NB4 (cell line): ENCODE measurements at places on chromosomes 3 and 15.

- no peak for DNase-seq
Measured at GRCh38 chr3:182683858-182684257, 109.4 kb upstream of the ATP11B start.

DNA sequence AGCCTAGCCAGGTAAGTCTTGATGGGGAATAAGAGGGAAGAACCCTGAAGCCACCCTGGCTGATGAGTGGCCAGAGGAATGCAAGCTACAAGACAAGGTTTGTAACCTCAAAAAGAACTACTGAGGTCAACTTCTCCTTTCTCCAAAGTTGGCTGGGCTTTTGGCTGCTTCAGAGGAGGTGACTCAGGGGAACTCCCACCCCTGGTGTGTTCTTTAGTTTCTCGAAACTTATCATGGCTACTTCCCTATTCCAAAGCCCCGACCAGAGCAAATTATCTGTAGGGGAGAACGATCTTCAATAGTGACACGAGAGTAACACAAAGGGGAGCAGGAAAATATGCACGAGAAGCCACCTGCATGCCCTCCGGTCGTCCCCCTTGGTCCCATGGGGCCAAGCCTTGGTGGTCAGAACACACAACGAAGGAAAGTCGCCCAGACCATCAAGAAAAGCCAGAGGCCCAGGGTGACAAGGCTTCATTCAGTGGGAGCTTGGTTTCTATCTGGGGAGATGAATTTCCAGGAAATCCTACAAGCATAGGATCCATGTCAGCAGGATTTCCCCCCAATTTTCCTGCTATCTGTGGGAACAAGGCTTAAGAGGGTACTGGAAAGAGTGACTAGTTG, 6.5 kb upstream of the BCL2A1 start:
- peak; percentile 97 for DNase-seq

DNA sequence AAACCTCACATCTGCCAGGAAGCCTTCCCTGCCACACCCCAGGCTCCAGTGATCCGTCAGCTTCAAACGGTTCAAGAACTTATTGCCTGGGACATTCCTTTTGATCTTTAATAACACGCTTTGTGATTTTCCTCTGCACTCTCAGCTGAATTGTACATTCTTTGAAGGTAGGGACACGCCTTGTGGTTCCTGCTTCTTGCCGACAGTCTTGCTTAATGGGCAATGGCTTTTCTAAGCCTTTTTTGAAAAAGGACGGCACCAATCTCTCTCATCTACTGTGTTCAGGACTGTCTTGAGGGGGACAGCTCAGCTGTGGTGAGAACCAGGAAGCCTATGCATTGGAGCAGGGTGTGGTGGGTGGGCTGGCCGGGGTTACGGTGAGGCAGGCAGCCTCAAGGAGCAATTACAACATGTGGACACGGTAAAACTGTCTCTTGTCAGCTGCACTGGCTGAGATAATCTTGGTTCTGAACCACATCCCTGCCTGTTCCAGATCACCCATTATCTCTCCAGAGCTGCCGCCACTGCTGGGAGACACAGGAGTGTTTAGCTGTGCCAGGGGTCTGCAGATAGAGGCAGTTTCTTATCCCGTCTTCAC, 46.0 kb upstream of the GLCE start:
- DNase-seq, result no peak

DNA sequence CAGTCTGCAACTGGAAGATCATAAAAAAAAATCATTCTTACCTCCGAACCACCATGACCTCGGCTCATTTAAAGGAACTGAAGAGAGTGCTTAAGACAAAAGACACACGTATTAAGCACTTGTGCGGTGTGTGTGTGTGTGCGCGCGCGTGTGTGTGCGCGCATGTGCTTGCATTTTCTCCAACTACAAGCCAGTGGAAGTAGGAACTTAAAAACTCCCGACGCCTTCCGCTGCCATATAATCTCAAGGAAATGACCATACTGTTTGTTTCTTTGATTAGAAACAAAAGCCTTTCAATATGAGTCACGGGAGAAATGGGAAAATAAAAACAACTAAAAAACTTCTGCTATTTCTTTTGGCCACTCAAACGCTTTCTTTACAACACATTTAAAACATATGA, 32.4 kb downstream of the FRMD4B start:
- DNase-seq, result no peak

DNA sequence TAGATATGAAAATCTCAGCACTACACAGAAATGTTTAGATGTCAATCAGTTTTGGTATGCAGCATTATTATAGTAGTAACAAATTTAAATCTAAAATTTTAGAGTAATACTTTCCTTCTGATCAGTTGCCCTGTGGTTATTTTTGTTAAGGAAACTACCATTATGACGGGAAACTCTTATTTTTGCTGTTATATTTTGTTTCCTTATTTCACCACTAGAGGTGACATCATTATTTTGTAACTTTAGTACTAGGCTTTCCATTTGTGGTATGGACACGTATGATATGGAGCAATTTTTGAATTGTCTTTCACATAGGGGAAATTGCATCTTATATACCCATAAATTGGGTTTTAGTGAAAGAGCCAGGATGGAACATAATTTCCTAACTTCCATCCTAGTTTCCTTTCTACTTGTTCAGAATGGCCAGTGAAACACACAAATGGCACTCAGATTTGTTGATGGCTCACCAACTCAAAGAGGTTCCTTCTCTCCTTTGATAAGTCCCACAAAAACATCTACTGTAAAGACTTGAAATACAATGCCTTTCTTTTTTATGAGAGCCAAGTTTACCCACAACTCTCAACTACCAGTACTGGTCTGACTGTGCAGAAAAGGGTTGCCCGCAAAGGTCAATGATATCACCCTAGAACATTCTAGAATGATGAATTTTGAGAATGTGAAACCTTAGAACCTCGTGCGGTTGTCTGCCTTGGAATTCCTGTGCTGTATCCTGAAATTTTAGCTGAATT, 19.4 kb upstream of the PPP4R2 start:
- peak; percentile 53 for DNase-seq

- DNase-seq, result peak; percentile 75
Measured at GRCh38 chr3:194245975-194246561, 105.1 kb downstream of the CPN2 start.

GRCh38 chr3:60001369-60001768, 951.5 kb upstream of the CFAP20DC start:
- no peak for DNase-seq

DNA sequence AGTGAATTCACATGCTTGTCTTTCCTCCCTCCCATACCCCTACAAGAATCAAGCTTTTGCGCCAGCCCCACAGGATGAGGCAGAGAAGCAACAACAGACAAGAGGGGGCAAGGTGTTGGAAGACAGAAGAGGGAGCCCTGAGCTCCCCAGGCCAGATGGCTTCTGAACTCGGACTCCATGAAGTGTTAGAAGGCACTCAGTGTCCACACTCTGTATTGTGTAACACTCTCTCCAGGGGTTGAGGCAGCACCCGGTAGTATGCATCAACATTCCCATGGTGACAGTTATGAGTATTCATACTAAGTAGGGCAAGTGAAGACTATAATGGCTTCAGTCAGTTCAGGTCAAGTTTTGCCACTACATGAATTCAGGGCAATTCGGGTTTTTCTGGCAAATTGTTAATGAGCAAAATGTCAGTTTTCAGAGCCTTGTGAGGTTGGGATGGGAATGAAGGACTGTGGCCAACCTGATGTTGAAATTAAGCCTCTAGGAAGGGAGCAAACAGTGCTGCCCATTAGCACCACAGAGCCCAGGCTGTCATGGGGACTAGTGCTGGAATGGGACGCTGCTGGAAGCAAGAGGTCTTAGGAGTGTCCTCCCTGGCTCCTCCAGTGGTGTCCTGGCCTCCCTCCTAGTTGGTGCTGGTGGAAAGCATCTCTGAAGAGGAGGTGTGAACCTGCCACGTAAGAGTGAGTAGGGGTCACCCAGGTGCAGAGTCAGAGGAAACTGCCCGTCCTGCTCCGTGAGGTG, 79.4 kb downstream of the KLF15 start:
- DNase-seq, result peak; percentile 35

GRCh38 chr15:70561885-70562284, 201.5 kb downstream of the UACA start:
- DNase-seq, result no peak

DNA sequence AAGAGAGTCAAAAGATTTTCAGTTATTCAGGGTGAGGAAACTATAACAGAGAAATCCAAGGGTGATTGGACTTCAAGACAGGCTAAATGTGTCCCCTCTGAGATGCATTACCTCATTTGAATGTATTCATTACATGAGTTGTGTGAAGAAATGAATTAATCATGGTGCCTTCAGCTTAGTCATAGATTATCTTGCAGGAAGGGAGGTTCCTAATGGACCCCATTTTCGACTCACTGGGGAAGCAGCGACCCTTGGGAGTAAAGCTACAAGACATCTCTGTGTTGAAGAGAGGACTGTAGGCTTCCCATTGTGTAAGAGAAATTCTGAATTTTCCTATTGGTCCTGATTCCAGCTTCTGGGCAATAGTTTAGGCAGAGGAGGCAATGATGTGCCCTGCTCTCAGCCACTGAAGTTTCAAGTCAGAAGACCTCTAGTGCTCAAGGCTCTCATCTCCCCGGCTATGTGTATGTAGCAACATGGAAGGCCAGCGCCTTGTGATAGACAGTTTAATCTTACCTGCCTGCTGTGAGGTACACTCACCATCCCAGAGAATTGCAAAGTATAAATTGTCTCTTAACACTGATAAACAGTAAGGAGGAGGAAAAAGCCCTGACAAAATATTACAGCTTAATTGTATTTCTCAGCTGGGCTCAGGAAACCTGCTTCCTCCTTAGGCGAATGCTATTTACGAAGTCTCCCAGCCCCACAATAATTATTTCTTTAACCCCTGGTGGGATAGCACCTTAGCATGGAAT, 133.8 kb downstream of the PDCD6IP start:
- DNase-seq, result no peak

DNA sequence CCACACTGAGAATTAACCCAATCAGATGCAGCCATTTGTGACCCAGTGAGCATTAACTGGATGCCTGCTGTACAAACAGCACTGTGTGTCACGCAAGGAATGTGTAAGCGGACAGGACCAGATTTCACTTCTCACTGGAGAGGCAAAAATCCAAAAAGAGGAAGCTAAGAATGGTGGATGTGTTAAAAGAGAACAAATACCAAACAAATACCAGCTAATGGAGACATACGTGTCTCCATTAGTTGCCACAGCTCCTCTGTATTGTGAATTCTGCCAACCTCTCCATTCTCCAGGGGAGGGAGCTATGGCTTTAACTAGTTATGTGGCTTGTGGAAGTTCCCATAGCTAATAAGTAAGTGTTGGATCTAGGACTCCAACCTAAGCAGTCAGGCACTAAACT, 2.6 kb downstream of the LTF start:
- DNase-seq, result peak; percentile 22

DNA sequence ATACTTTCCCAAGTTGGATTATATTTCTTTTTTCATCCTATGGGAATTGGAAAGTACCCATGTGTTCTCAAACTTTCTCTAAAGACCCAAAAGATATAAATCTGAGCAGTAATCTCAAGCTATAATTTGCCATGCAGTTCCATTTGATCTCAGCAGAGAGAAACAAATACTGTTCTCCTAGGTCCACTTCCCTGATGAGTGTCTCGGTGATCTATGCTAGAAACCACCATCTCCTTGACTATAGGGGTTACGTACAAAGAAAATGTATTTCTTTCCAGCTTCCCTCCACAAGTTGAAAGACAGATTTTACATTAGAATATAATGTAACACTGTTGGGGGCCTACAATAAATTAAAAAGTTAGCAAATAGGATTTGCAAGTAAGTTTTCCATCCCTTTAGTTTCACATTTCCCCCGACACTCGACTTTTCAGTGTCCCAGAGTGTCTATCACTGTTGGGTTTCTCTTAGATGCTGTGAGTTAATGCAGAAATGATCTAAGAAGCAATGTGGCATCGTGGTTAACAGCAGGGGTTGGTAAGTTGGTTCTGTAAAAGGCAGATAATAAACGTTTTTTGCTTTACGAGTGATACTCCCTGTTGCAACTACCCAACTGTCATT, 465.1 kb upstream of the CFAP20DC start:
- DNase-seq, result peak; percentile 11

DNA sequence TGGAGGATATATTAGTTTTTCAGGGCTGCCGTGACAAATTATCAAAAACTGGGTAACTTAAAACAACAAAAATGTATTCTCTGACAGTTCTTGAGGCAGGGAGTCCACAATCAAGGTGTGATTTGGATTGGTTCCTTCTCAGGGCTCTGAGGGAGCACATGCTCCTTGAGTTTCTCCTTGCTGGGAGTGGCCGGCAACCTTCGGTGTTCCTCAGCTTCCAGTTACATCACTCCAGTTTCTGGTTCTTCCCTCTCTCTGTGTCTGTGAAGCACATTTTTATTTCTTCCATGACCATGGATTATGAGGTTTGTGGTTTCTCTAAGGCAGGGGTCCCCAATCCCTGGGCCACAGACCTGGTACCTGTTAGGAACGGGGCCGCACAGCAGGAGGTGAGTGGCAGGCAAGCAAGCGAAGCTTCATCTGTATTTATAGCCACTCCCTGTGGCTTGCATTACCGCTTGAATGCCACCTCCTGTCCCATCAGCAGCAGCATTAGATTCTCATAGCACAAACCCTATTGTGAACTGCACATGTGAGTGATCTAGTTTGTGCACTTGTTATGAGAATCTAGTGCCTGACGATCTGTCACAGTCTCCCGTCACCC, 24.3 kb downstream of the LRRC28 start:
- no peak for DNase-seq

DNA sequence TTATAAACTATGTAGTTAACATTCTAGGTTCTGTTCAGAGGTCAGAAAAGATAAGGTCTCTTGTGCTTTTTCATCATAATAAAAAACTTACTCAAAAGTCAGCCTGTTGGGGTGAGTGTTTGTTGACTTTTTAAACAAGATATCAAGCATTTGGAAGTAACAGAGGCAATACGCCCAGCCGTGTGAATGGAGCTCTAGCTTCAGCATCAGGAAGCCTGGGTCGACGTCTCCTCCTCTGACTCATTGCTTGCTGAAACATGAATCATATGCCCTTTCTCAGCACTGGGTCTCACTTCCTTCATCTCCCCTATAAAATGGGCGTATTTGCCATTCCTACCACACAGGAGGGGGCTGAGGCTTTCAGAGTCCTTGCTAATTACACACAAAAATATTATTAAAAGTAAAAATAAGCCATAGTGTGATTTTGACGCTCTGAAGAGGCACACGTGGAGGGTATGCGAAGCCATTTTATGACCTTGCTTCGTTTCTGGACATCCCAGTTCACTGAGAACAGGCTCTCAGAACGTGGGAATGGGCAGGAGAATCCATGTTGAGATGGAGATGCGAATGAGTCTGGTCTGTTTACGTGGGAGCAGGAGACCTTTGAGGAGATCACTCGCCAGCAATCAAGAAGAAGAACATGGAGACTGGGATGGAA, 220.8 kb upstream of the TPRG1 start:
- DNase-seq, result peak; percentile 42

GRCh38 chr3:14925729-14926591, 21.4 kb upstream of the NR2C2 start:
- peak; percentile 73 for DNase-seq

DNA sequence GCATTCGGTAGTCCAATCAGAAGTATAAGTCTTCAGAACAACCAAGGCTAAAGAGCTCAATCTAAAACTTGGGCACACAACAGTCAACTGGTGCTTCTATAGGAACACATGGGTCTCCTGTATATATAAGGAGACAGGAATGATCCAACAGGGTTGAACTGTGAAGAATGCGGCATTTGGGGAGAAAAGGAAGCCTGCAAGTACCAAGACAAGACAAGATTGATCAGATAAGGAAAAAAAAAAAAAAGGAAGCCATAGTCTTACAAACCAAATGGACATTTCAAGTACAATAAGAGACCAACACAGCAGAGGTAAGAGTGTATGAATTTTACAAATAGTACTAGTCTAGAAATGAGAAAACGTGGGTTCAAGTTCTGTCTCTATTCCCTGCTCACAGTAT, 6.5 kb downstream of the CPEB1 start:
- no peak for DNase-seq

GRCh38 chr3:121063628-121064027, 155.6 kb downstream of the STXBP5L start:
- no peak for DNase-seq
